ENCODE measurements at places on chromosomes 11 and 22.

GRCh38 chr11:31967404-31968130, 123.3 kb upstream of the RCN1 start:
- DNase-seq = no peak
- no peak overlapping the region for H3K27ac ChIP-seq
- H3K27me3 ChIP-seq = peaks cover 3% of the 10 kb centered on the region
- no peak overlapping the region for H3K4me3 ChIP-seq
- no peaks in the 10 kb centered on the region for H3K4me1 ChIP-seq

DNA sequence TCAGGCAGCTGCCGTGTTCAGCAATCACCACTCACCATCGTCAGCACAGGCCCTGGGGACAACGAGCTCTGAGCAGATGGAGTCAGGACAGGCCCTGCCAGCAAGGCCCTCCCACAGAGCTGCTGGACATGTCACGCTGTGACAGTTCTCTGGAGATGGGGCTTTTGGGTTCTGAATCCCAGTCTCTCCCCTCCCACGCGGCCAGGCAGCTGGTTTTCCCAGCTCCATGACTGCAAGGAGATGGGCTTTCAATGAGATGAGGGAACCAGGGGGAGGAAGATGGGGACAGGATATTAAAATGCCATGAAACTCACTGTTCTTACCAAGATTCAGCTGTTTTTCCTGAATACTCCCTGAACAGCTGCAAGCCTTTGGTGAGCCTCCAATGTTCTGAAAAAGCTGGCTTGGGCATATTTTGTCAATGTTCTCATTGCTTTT, 305.9 kb downstream of the BRD1 start:
- no peaks in the 10 kb centered on the region for H3K27me3 ChIP-seq
- no peaks in the 10 kb centered on the region for H3K36me3 ChIP-seq
- H3K4me1 ChIP-seq = no peaks in the 10 kb centered on the region
- H3K4me3 ChIP-seq = no peak overlapping the region
- no peak overlapping the region for H3K27ac ChIP-seq

DNA sequence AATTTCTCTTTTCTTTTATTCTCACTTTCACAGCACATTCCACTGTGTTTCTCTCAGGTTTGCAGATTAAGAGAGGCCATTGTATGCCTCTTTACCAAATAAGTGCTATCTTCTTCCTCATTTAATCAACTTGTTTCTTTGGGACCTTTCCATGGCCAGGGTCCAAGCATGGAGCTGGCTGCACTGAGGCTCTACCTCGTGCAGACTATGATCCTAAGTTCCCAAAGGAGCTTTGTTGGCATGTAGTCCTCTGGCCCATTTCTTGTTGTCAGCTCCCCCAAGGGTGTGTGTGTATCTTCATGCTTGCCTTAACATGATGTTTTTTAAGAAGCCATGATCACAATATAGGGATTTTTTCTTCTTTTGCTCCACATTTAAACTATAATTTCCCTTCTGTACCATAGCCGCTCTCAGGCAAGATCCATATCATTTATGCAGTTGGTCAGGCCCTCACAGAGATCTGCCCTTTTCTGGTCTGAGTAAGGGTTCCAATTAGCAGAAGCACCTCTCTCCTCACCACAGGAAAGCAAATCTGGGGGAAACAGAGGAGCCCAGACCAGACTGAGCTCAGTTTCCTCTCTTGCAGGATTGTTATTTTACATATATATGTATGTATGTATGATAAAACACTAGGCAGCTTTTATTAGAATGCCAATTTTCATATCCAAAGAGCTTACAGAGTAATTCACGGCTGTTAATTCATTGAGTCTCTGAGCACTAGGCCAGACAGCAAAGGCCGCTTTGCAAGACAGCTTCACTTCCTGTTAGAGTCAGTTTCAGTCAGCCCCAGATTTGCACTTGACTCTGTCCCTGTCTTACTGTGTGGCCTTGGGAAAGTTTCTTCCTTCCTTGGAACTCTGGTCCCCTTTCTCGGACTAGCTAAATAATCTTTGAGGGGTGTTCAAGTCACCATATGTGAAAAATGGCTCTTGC, 34.3 kb downstream of the CYB5R2 start:
- H3K27me3 ChIP-seq = no peaks in the 10 kb centered on the region
- H3K27ac ChIP-seq = no peak overlapping the region
- H3K4me1 ChIP-seq = peaks cover 2% of the 10 kb centered on the region
- H3K4me3 ChIP-seq = no peak overlapping the region
- DNase-seq = no peak

GRCh38 chr11:74306435-74307175, 4.8 kb downstream of the P4HA3 start:
- no peak overlapping the region for H3K4me3 ChIP-seq
- H3K4me1 ChIP-seq = peaks cover 1% of the 10 kb centered on the region
- DNase-seq = no peak
- no peaks in the 10 kb centered on the region for H3K36me3 ChIP-seq
- peaks cover 65% of the 10 kb centered on the region for H3K27me3 ChIP-seq

GRCh38 chr22:47814474-47814873, 1052.0 kb downstream of the TBC1D22A start:
- H3K27me3 ChIP-seq = no peaks in the 10 kb centered on the region
- no peak overlapping the region for H3K4me3 ChIP-seq
- DNase-seq = no peak
- H3K4me1 ChIP-seq = no peaks in the 10 kb centered on the region
- H3K36me3 ChIP-seq = no peaks in the 10 kb centered on the region

DNA sequence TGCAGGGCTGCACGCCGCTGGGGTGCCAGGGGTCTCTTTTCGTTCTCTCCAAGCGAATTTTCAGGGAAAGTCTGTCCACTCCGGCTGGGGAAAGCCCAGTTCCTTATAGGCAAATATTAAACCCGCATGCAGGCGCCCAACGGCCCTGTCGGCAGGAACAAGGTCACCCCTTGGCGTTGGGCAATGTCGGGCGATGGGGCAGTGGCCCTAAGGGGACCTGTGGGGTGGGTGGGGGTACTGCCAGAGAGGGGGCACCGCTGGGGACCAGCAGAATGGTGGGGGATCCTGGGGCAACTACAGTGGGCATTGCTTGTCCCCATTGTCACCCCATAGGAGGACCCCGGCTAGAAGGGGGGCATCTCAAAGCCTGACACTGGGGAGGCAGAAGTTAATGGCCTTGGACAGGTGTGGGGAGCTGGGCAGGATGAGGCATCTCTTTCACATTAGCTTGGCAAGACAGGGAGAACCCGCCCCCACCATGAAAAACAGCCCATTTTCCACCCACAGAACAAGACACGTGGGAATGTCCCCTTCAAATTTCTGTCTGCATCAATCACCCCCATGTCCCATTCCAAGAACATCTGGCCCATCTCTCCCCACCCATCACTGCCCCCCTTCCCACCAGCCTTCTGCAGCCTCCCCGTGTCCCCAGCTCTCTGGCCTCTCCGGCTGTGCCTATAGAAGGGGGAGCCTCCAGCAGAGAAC, 5.5 kb upstream of the IGF2 start:
- no peaks in the 10 kb centered on the region for H3K36me3 ChIP-seq
- H3K27me3 ChIP-seq = peaks cover 85% of the 10 kb centered on the region
- H3K4me3 ChIP-seq = no peak overlapping the region
- no peak for DNase-seq

DNA sequence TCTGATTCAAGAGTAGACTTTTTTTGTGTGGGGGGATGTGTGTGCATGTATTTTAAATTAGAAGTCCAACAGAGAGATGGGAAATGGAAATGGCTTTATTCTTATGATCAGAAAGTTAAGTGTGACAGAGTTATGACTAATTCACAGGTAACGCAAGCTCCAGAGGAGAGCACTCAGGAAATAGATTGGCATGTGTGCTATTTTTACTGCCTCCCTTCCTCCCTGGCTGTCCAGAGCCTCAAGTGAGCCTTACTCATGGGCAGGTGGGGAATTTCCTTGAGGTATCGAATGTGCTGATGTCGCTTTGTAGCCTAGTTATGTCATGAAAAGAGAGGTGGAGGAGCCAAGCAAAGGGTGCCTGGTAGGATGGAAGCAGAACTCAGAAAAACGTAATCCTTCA, 70.3 kb upstream of the BDNF start:
- no peak overlapping the region for H3K4me3 ChIP-seq
- no peaks in the 10 kb centered on the region for H3K4me1 ChIP-seq
- no peak for DNase-seq
- H3K27ac ChIP-seq = no peak overlapping the region

GRCh38 chr22:38171927-38172831, 9.5 kb downstream of the PLA2G6 start:
- H3K4me1 ChIP-seq = peaks cover 38% of the 10 kb centered on the region
- no peak overlapping the region for H3K4me3 ChIP-seq
- no peaks in the 10 kb centered on the region for H3K27me3 ChIP-seq

- no peak overlapping the region for H3K4me3 ChIP-seq
- H3K36me3 ChIP-seq = peaks cover 14% of the 10 kb centered on the region
- DNase-seq = no peak
- H3K27ac ChIP-seq = peak overlapping the region; percentile 81
These were observed 27.2 kb upstream of the ADORA2A start for GRCh38 chr22:24400034-24400725.

- no peaks in the 10 kb centered on the region for H3K27me3 ChIP-seq
- H3K27ac ChIP-seq = no peak overlapping the region
These were observed 1505.6 kb downstream of the BRD1 start for GRCh38 chr22:48321986-48322545.

DNA sequence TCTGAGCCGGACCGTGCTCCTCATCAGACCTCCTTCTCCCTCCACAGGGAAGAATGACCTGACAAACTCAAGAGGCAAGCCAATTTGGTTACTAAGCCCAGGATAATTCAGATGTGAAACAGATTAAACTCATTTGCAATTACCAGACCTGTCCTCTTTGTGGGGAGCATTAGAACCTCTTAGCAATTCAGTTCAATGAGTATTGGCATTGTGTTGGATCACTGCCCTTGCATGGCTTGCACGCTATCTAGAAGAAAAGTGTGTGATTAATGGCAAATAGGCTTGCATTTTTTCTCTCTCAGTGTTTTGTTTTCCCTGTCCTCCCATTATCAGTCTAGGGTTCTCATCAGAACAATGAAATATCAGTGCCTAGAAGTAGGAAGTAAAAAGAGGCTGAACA, 365.6 kb downstream of the OPCML start:
- H3K27me3 ChIP-seq = no peaks in the 10 kb centered on the region
- DNase-seq = no peak
- no peak overlapping the region for H3K27ac ChIP-seq
- H3K4me1 ChIP-seq = no peaks in the 10 kb centered on the region
- no peaks in the 10 kb centered on the region for H3K36me3 ChIP-seq

DNA sequence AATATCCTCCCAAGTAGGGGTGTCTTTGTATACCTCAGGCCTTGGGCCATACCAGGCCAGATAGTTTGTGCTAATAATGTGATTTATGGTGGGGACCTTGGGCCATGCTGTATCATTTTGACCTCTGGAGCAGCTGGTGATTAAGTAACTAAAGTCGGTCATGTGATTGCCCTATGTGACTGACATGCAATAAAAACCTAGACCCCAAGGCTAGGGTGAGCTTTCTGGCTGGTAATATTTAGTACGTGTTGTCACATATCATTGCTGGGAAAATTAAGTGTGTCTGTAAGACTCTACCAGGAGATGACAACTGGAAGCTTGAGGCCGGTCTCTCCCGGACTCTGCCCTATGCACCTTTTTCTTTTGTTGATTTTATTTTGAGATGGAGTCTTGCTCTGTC, 12.6 kb upstream of the TFIP11 start:
- peaks cover 26% of the 10 kb centered on the region for H3K36me3 ChIP-seq
- H3K27me3 ChIP-seq = no peaks in the 10 kb centered on the region
- H3K27ac ChIP-seq = no peak overlapping the region
- peaks cover 11% of the 10 kb centered on the region for H3K4me1 ChIP-seq
- no peak for DNase-seq

DNA sequence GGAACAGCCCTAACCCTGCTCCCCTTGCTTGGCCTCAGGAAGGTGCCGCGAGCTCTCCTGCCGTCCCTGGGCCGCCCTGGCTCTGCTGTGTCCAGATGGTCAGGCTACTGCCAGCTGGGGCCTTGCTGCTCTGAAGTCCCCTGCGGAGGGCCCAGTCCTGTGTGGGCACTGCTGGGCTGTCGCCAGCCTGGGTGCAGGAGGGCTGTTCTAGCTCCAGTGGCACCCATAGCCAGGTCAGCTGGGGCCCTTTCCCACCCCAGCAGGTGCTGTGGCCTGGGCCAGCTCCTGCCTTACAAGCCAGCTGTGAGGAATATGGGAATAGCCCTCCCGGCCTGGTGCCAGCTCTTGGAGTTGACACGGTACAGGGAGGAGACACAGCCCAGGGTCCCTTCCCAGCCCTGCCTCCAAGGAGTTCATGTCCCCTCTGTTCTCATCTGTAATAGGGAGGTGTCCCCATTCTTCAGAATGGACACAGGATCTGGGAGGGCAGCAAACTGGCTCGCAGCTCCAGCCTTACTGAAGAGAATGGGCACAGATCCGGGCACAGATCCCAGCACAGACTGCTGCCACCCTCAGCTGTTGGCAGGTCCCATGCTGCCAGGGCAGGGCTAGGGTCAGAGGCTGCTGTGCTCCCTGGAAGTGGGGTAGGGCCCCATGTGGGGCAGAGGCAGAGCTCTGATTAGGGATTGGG, 3.9 kb downstream of the DERL3 start:
- no peak overlapping the region for H3K27ac ChIP-seq
- no peak for DNase-seq
- H3K4me3 ChIP-seq = no peak overlapping the region

- no peak for DNase-seq
- H3K4me1 ChIP-seq = no peaks in the 10 kb centered on the region
- H3K27ac ChIP-seq = no peak overlapping the region
- H3K36me3 ChIP-seq = no peaks in the 10 kb centered on the region
- peaks cover 28% of the 10 kb centered on the region for H3K27me3 ChIP-seq
- H3K4me3 ChIP-seq = no peak overlapping the region
These were observed 38.4 kb upstream of the PRSS23 start for GRCh38 chr11:86761978-86762377.

DNA sequence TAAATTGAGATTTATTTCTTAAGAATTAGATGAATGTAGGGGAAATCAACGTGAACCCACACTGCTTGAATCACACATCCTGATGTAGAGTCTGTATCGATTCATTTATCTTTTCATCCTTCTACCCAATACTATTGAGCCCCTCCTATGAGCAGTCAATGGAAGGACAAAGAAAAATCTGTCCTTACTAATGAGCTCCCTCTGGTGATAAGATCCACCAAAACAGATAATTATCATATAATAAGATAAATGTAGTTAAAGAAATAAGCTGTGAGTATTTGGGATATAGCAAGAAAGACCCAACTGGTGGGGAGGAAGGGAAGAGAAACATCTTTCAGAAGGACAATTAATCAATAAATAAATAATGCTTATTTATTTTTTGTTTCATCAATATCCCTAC, 385.1 kb upstream of the CCDC90B start:
- H3K27ac ChIP-seq = no peak overlapping the region
- H3K27me3 ChIP-seq = peaks cover 2% of the 10 kb centered on the region
- DNase-seq = no peak
- no peak overlapping the region for H3K4me3 ChIP-seq
- H3K36me3 ChIP-seq = no peaks in the 10 kb centered on the region

- no peaks in the 10 kb centered on the region for H3K36me3 ChIP-seq
- DNase-seq = no peak
- H3K4me1 ChIP-seq = no peaks in the 10 kb centered on the region
These were observed 23.9 kb downstream of the MRGPRX4 start for GRCh38 chr11:18196532-18196931.

All from activated CD8-positive, alpha-beta memory T cell treated with anti-CD3 and anti-CD28 coated beads, Interleukin-2, amount 10 ng/mL, durations not matched to agents 7 days and 5 days (primary cell).